ENCODE measurements at places on chromosomes 1 and 21.

DNA sequence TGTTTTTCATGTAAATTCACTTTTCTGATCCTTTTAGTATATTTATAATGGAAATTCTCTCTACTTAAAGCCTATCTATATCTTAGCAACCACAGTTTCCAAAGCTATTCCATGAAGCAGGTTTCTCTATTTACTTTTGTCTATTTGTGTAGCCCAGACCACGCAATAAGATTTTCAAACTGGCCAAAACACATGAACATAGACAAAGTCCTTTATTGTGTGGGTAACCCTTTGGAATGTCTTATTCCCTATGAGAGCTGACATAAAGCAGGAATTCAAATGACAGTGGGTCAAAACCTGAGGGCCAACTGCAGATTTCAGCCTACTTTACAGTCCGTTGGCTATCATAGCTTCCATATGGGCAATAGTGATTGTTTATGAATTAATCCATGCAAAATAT is 252.6 kb downstream of the LTN1 start:
- DNase-seq, result no peak

- DNase-seq, result peak; percentile 87
Measured at GRCh38 chr1:1361982-1362423, 3.6 kb upstream of the MXRA8 start.

DNA sequence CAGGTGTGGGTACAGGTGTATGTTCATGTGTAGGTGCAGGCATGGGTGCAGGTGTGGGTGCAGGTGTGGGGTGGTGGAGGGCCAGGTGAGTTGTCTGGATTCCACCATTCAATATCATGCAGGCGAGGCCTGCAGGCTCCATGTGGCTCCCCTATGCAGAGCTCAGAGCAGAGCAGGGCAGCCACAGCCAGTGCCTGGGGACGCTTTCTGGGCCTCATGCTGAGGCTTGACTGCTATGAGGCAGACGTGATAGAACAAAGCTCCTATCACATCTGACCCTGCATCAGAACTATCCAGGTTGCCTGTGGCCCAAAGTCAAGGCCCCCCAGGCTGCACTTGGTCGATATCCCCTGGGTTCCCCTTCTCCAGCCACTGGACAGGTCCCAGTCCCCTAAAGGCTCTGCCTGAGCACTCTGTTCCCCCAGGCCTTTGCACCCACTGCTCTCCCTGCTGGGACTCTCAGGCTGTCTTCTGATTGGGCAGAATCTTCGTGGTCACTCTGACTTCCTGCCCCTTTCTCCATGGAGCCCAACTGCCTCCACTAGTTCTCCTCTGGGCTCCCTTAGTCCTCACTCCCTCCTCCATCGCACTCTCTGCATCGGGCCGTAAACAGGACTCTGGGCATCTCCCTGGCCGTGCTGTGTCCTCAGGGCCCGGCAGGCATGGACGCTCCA is 78.6 kb upstream of the ACTL8 start:
- no peak for DNase-seq

- DNase-seq, result peak; percentile 14
Measured at GRCh38 chr1:216723274-216723780, at the start of gene ESRRG. Gene ESRRG, minus strand, starts transcription at chr1:216723429. Its CDS starts 130 bp downstream, at chr1:216723299.

DNA sequence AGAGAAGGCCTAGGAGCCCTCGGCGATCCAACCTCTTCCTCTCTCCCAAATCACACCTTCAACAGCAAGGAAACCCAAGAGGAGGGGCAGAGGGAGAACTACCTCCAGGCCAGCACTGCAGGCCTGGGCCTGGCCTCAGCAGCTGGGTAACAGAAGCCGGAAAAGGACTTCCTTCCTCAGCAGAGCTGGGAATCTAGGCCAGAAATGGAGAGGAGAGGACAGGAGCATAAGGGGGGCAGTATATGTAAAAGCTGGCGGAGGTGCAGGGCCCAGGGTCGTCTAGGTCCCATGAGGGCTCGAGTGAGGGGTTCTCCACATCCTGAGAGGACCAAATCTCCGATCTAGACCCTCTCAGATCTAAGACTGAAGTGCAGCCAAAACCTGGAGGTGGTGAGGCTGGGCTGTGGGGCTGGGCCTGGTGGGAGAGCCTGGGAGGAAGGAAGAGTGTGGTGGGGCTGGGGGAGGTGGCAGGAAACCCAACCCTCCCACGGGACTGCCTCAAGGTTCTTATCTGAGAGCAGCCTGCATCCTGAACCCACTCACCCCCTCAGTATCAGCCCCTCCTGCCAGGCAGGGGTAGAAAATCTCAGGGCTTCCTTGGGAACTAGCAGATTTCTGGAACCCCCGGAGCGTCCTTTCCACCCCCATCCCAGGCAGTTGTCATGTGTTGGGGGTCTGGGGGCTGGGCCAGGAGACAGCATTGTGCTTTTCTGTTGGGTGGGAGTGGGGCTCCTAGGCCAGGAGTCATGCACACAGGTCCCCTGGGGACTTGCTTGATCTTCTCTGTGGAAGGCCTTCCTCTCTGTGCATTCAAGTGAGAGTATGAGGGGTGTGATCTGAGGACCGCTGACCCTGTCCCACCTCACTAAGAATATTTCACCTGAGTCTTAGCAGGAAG is 33.0 kb downstream of the PIK3C2B start:
- DNase-seq, result no peak

- DNase-seq, result no peak
Measured at GRCh38 chr1:63330331-63330916, 8.1 kb downstream of the FOXD3 start.

DNA sequence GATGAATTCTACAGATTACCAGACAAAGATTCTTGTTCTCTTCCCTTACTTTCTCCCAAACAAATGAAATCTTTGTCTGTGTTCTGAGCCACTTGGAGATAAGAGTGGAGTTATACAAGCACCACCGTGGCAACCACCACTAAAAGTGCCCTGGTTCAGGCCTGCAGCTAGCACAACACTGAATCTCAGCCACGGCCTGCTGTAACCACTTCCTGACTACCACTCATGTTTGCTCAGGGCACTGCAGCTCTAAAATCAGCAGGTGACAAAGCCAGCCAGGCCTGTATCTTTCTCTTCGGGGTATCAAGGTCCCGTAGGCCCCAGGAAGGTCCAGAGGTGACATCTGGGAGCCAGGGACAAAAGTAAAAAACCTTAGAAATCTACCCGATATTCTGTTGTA is 3.2 kb upstream of the OR2T6 start:
- no peak for DNase-seq

DNA sequence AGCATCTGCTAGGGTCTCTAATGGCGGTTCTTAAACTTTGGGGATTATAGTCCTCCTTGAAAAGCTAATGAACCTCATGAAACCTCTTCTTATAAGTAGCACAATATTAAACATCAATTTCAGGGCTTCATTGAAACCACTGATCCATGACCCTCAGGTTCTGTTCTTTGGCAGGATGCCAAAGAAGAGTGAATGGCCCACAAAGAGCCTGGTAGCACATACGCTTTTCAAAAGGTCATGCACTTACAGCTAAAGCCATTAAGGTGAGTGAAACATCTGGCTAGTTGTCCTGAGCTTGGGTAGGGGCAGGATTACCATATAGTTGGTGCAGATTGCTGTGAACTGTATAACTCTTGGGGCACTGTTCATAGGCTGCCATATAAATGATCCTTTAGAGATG is 42.3 kb downstream of the MDM4 start:
- no peak for DNase-seq

DNA sequence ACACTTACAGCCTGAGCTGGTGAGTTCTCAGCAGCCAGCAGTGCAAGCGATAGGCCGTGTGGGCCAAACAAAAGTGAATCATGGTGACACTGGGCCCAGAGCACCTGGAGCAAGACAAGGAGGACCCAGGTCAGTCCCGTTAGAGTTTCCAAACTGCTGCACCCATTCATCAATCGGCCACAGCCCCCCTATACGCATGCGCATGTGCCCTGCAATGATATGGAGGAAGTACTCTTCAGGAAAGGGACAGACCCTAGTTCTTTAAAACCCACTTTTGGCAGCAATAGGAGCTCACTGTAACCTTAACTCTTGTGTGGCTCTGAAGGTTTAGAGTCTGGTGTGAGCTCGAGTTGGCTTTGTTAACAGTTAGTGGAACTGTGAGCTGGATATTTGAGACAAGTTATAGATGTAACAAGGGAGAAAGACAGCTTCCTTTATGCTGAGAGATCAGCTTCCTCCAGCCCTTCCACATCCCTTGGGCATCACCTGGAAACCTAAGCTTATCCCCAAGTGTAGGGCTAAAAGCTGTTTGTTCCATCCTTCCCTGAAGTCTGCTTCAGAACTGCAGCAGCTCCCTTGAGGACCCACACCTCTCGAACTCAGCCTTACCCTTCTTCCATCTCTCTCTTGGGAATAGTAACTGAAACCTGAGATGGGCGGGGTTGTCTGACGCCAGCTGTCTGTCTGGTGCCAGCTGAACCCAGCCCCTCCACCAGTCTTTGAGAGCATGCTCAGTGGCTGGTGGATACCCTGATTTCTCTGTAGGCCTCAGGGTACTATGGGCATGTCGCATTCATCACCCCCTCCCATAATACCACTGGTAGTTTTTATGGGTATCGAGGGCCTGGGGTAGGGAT is 17.7 kb downstream of the NMNAT1 start:
- peak; percentile 20 for DNase-seq

DNA sequence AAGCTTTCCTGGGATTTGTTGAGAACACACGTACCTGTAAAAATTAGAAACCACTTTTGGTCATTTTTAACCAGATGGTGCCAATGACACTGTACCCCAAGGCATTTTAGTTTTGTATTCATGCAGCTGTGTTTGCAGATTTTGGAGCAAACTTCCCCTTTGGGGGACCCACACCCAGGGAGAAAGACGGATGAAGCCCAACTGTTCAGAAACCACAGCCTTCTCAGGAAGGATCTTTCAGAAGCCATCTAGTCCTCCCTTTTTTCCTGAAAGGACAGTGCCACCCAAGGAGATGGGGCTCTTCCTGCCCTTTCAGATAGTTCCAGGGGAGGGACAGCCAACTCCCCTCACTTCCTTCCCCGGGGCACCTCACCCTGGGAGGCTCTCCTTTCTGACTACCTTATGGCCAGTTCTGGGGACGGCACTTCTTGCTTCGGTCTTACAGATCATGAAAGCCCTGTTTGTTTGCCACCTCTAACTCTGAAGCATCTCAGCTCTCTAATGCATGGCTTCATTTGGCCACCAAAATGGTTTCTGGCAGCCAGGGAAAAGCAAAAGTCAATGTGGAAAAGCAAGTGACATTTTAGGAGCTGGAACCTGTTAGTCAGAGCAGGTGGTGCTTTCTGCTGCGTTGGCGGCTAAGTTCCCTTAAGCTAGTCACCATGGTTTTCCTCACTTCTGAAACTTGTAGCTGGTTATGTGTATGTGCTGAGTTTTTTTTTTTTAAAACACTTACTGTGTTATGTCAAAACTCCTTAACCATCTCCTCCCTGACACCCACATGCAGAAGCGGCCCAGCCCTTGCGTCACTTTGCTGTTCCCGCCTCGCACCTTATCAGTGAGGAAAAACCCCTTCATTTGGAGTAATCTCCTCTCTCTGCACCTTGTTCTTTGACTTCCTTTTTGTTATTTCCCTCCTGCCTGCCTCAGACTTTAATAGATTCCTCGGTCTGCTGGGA is 10.1 kb downstream of the TMCC2 start:
- DNase-seq, result no peak

DNA sequence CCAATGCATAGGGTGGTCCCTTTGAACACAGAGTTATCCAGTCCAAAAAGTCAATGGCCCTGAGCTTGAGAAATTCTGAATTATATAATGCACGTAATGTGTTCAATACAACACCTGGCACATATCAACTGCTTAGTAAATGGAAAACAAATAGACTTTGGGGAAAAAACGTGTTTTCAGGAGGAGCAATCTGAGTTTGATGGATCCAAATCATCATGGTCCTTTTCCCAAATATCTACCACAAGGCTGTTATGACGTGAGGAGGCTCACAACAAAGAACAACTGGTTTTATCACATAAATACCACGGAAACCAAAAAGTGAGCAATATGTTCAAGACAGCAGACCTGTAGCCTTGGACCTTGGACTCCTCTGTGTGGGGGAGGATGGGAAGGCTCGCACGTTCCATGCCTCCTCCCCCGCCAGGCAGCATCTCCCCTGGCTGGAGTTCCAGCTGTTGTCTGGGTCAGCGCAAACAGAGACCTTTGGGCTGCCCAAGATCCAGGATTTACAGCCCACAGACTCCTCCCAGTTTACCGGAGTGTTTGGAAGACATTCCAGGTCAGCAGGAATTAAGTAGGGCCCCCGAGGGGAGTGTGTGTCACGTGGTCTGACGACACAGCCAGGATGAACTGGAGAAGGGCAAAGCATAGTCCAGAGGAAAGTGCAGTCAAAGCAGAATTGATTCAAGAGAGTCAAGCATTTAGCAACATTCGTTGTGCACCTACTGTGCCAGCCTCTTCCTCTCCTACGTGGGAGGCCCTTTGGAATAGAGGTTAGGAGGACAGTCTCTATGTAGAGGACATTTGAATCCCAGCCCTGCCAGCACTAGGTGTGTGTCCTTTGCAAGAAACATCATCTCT is 32.2 kb upstream of the MED18 start:
- DNase-seq, result peak; percentile 40

GRCh38 chr1:236261898-236262297 is 19.9 kb downstream of the ERO1B start:
- DNase-seq, result no peak

DNA sequence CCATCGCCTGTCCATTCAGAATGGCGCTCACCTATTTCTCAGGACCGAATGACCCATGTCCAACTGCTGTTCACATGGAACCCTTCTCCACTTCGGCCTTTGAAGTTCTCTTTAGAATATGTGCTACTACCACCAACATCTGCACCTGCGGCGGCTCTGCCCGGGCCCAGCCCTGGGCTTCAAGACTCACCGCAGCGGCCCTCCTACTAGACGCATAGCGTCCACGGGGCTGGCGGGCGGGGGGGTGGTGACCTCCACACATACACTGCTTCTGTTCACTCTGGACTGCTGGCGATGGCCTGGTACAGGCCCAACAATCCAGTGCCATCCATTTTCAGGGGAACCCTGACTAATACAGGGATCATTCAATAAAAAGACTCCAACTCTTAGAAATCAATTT is 394.2 kb downstream of the VAV3 start:
- DNase-seq, result no peak

DNA sequence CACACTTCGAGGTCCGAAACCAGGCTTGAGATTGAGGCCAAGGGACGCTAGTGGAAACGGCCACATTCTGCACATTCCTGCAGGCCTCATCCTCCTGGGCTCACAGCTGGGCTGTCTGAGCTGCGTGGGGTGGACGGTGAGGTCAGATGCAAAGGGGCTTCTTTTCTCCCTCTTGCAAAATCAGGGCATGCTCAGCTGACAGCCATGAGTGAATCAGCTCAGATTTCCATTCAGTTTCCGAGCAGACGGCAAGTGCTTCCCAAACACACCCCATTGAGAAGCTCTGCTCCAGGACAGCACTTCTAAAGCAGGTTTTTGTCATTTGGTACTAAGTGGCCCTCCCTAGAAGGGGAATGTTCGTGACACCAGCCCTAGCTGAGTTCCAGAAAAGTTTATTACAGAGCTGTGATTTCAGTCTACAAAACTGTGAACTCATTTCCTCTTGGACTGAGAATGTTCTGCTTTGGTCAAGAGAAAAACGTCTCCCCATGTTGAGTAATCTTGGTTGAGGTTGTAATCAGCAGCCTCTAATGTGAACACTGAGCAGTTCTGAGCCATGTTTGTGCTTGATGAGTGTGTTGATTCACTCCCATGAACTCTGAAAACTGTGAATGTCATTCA is 10.0 kb downstream of the PDPN start:
- DNase-seq, result peak; percentile 85

DNA sequence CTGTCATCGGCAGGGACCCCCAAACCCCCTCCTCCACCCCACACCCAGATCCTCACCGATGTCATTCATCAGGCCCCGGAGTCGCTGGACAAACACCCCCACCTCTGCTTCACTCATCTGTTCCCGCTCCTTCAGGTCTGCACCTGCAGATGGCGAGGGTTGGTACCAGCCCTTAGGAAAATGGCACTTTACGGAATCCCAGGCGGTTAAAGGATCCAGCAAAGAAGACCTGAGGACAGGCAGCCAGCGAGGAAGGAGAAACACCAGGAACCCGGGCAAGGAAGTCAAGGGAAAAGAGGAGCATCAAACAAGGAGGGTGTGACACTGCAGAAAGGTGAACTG is 13.8 kb downstream of the ECHDC2 start:
- no peak for DNase-seq

Measured in fibroblast of upper back skin (primary cell).